ENCODE measurements at places on chromosomes 6 and 20. TPM values are rescaled to one million over a fixed set of nuclear protein-coding genes. Genes with fewer than 3 reads are reported as not detected.

Gene RSPO3
- total RNA-seq: not detected

GRCh38 chr20:33933469-33933909, 60.2 kb upstream of the RALY start:
- H3K27ac ChIP-seq: no peak overlapping the region
- H3K4me3 ChIP-seq: no peak overlapping the region
- H3K4me1 ChIP-seq: peaks cover 2% of the 10 kb centered on the region
- no peaks in the 10 kb centered on the region for H3K36me3 ChIP-seq

Gene SHLD1
- total RNA-seq: 8.6 TPM

- no peaks in the 10 kb centered on the region for H3K27me3 ChIP-seq
- H3K36me3 ChIP-seq: no peaks in the 10 kb centered on the region
- H3K4me1 ChIP-seq: no peaks in the 10 kb centered on the region
- H3K4me3 ChIP-seq: no peak overlapping the region
These were observed 192.6 kb upstream of the VGLL2 start for GRCh38 chr6:117072781-117073180.

GRCh38 chr6:167966540-167966905, 30.9 kb upstream of the KIF25 start:
- peaks cover 7% of the 10 kb centered on the region for H3K36me3 ChIP-seq
- H3K4me3 ChIP-seq: no peak overlapping the region
- no peaks in the 10 kb centered on the region for H3K27me3 ChIP-seq
- peaks cover 3% of the 10 kb centered on the region for H3K4me1 ChIP-seq
- no peak for DNase-seq

GRCh38 chr6:2688401-2689064, 62.2 kb downstream of the MYLK4 start:
- H3K4me3 ChIP-seq: no peak overlapping the region
- no peaks in the 10 kb centered on the region for H3K36me3 ChIP-seq
- no peak for DNase-seq
- H3K27ac ChIP-seq: no peak overlapping the region
- no peaks in the 10 kb centered on the region for H3K4me1 ChIP-seq

DNA sequence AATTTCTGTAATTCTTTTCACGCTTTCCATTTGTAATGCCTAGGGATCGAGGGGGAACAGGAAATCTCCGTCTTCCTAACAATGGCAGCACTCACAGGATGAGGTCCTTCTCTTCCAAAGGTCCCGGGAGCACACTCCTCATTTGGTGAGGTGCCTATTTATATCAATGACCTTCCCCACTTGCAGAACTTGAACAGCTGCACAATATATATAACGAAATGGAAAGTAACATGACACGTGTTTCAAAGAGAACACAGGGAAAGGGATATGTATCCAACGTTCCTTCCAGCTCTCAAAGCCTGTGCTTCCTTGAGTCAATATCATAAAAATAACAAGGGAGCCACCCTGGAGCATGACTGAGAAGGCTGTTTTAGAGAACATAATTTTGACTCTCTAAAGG, 78.6 kb upstream of the RBM24 start:
- H3K36me3 ChIP-seq: no peaks in the 10 kb centered on the region
- H3K4me3 ChIP-seq: no peak overlapping the region
- H3K4me1 ChIP-seq: no peaks in the 10 kb centered on the region

DNA sequence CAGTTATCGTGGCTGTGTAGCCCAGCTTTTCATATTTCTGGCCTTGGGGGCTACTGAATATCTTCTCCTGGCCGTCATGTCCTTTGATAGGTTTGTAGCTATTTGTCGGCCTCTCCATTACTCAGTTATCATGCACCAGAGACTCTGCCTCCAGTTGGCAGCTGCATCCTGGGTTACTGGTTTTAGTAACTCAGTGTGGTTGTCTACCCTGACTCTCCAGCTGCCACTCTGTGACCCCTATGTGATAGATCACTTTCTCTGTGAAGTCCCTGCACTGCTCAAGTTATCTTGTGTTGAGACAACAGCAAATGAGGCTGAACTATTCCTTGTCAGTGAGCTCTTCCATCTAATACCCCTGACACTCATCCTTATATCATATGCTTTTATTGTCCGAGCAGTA, 475 bp downstream of the OR2B6 start:
- peaks cover 28% of the 10 kb centered on the region for H3K27me3 ChIP-seq
- no peak overlapping the region for H3K27ac ChIP-seq
- H3K4me3 ChIP-seq: no peak overlapping the region
- no peak for DNase-seq
- H3K36me3 ChIP-seq: no peaks in the 10 kb centered on the region

DNA sequence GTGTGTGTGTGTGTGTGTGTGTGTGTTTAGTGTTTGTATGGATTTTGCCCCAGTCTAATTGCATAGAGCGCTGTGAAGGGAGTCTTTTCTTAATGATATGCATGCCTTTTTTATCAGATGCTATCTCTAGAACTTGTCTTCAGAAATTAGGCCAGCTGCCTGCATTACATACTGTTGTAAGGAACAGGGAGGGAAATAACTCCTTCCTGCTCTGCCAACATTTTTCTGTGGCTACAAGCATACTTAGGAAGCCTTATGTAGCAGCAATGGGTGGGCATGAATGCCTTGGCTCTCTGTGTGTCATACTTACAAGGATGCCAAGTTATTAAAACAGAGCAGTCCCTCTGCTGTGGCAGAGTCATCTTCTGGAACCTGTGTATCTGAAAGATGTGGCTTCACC, 8.0 kb upstream of the COL21A1 start:
- no peak overlapping the region for H3K4me3 ChIP-seq
- no peak for DNase-seq
- peaks cover 2% of the 10 kb centered on the region for H3K27me3 ChIP-seq
- H3K27ac ChIP-seq: no peak overlapping the region

Gene PGM3
- 19.7 TPM for total RNA-seq

All from activated CD4-positive, alpha-beta T cell treated with anti-CD3 and anti-CD28 coated beads, Interleukin-2, amount 10 ng/mL, durations not matched to agents 24 days and 14 days (primary cell).